ENCODE measurements at places on chromosomes 5 and 9. TPM values are rescaled to one million over a fixed set of nuclear protein-coding genes. Genes with fewer than 3 reads are reported as not detected.

Gene ORM2
- not detected for total RNA-seq

Gene GADD45G
- under 0.01 TPM for total RNA-seq

Gene PCDHB8
- 0.38 TPM for total RNA-seq

Gene KCNV2
- total RNA-seq: not detected

Gene ARID3C
- total RNA-seq: 0.25 TPM

Gene POLE3
- 39.7 TPM for total RNA-seq

Gene RNF14
- total RNA-seq: 46.0 TPM

Gene ATG12
- total RNA-seq: 19.9 TPM

Gene CARD6
- 34.0 TPM for total RNA-seq

Gene NME5
- total RNA-seq: 1.9 TPM

Gene SLC25A2
- total RNA-seq: under 0.01 TPM

Gene CDKN2A
- total RNA-seq: 4.2 TPM

Measured in dermis microvascular lymphatic vessel endothelial cell (primary cell).